ENCODE measurements at places on chromosomes 16 and 17. TPM values are rescaled to one million over a fixed set of nuclear protein-coding genes. Genes with fewer than 3 reads are reported as not detected.

Gene SPNS2
- total RNA-seq: 0.42 TPM

Gene MT1G
- total RNA-seq: 15.3 TPM

Gene MYL11
- 0.80 TPM for total RNA-seq

Gene MRTFB
- total RNA-seq: 9.8 TPM

Gene CSF3
- not detected for total RNA-seq

Gene TBC1D3B
- total RNA-seq: 3.3 TPM

Gene CRYBA1
- total RNA-seq: not detected

Gene ADORA2B
- 2.6 TPM for total RNA-seq

Gene CDC42EP4
- 0.53 TPM for total RNA-seq

Gene NOG
- 0.15 TPM for total RNA-seq

Gene OR3A2
- 5.6 TPM for total RNA-seq

Gene KRTAP4-9
- not detected for total RNA-seq

Data from activated CD8-positive, alpha-beta memory T cell treated with anti-CD3 and anti-CD28 coated beads for 36 hours (primary cell).